ENCODE measurements at places on chromosomes 7 and 10. TPM values are rescaled to one million over a fixed set of nuclear protein-coding genes. Genes with fewer than 3 reads are reported as not detected.

DNA sequence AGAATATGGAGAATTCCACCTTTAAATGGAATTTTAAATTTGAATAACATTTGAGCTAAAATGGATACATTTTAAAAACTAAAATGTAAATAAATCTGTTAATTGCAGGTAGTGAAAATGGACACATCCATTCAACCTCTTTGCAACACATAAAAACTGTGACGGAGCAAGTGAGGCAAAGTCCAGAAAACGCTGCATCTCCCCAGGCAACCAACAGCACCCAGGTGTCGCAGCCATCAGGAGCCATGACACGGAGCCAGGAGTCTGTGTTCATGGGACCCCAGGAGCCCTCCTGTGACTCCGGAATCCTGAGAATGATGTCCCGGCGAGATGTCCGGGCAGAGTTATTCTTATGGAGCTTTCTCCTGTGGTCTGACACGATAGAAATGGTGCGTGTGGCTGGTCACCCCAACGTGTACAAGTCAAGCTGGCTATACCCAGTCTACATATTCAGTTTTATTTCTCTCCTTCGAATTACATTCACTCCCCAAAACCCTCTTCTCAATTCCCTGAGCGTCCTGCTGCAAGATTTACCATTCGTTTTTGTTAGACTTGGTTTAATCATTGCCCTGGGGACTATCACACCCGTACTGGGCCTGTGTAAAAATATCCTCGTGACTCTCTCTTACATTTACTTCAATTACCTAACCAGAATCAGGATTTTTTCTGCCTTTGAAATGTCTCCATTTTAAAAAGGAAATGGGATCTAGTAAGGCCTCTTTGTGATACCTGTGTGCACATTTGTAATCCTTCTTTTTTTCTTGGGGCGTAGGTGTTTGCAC, 13.1 kb upstream of the MRC1 start:
- no peak for DNase-seq

DNA sequence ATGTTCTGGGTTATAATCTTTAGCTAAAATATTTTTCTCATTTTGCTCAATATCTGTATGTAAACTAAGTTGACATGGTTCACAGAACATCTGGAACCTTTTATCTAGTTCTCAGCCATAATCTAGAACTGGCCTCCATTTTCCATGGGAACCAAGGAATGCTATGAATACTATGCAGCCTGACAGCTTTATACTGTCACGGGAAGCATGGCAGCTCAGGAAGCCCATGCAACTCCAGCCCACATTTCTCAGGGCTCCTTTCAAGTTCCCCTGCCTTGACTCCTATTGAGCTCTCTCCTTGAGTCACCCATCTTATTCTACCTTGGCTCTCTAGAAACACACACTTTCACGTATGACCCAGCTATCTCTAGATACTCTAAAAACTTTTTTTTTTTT, 36.6 kb upstream of the PRKAR2B start:
- no peak for DNase-seq

LBX1 gene
- not detected for total RNA-seq

- DNase-seq = no peak
Observed at GRCh38 chr7:132402751-132403245, 173.5 kb downstream of the PLXNA4 start.

LDB1 gene
- 117 TPM for total RNA-seq

PWWP2B gene
- 17.1 TPM for total RNA-seq

ZCWPW1 gene
- total RNA-seq = 6.2 TPM
